ENCODE measurements at places on chromosomes 12 and 14.
A peak's percentile ranks its signal among the peaks of the same experiment; 100 is the strongest.

DNA sequence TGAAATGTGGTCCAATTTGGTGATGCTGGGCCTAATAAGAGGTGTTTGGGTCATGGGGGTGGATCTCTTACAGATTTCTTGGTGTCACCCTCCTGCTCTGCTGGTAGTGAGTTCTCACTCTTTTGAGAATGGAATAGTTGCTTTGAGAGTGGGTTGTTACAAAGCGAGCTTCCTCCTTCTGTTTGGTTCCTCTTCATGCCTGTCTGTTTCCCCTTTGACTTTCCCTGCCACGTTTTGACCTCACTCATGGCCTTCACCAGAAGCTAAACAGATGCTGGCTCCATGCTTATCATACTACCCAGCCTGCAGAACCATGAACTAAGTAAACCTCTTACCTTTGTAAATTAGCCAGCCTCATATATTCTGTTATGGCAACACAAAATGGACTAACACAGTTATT lies 57.7 kb upstream of the LDHB start:
- DNase-seq = no peak

GRCh38 chr14:102292441-102292840 lies 12.5 kb downstream of the MOK start:
- no peak for DNase-seq

DNA sequence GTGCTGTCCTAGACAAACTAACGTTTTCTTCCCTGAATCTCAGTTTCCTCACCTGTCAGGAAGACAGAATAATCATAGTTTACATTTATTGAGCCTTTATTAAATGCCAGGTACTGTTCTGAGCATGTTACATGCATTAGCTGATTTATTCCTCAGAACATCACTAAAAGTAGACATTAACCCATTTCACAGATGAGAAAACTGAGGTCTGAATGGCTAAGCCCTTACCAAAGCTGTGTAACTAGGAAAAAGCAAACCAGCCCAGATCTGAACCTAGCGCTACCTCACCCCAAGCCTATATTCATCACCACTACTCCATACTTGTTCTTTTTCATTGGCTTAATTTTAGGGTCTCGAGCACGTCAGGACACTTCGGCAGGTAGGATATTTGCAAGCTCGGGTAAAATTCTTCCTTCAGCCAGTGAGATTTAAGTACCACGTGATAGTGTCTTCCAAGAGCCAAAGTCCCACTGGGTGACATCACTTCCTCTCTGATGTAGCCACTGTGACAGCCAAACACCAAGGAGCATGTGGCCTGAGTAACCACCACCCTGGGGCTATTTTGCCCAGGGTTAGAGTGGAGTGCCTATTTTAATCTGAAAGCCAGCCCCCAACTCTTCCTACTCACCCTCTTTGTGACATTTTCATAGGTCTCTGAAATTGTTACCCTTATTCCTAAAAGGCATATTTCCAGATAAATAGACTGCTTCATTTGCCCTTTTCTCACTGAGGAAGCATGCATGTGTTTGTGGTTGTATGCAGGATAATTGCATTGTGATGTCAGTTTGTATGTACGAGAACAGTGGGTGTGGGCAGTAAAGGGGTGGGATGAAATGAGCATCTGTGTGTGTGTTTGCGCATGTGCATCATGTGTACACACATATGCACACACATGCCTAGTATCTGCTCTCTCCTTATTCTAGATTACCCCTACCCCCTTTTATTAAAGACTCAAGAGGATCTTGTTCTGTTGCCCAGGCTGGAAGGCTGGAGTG lies 62.2 kb upstream of the WSCD2 start:
- no peak for DNase-seq

DNA sequence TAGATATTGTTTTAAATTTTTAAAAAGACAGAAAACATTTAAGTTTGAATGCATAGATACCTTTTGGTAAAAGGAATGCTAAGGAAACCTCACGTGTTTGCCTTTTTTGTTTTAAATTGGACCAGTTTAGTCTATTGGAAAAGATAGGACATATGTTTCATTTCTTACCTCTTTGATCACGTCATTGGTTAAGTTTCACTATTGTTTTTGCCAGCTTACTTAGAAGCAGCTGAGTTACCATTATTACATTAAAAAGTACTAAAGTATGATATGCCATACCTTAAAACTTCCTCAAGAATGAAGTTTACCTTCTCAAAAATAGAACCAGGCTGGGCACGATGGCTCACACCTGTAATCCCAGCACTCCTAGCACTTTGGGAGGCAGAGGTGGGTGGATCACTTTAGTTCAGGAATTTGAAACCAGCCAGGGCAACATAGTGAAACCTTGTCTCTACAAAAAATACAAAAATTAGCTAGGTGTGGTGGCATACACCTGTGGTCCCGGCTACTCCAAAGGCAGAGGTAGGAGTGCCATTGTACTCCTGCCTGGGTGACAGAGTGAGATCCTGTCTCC lies 54.4 kb downstream of the SRGAP1 start:
- DNase-seq = no peak

DNA sequence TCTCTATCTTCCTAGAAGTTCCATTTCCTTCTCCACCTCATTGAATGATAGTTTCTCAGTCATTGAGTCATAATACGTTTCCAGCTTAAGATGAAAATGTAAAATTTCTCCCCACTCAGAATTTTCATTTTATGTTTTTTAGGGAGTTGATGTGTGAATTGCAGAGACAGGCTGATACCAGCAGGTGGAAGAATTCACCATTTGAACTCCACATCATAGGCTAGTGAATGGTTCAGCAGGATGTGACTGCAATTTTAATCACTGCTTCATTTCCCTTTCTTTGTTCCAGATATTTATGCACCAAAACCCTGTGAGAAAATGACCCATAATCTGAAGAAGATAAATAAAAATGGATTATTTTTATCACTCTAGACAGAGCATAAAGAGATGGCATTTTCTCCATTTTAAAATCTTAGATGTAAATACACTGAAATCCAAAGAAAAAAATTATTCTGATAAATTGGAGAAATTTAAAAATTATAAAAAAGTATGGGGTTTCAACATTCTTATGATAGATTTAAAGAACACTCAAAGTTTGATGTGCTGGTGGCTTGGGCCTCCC lies 10.6 kb upstream of the PYGL start:
- peak; percentile 16 for DNase-seq

GRCh38 chr14:69650948-69651369 lies 39.6 kb downstream of the SUSD6 start:
- DNase-seq = no peak

GRCh38 chr12:1643905-1644533 lies 15.0 kb downstream of the WNT5B start:
- no peak for DNase-seq

GRCh38 chr12:46478123-46478522 lies 105.5 kb upstream of the SLC38A2 start:
- no peak for DNase-seq

DNA sequence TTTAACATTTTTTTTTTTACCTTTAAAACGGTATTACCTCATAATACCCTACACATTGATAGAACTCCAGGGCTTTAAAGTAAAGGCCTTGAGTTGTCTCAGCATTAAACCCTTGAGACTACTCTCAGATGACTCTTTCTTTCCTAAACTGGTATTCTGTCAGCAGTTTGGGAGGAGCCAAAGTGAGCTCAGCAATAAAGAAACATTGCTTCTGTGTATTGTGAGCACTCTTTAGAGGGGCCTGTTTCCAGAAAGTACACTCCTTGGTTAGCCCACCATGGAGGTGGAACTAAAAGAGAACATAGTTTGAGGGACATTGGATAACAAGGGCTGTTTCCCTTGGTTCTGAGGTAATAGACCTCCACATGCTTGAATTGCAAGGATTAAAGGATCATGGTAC lies 20.4 kb downstream of the MAP3K12 start:
- DNase-seq = no peak

DNA sequence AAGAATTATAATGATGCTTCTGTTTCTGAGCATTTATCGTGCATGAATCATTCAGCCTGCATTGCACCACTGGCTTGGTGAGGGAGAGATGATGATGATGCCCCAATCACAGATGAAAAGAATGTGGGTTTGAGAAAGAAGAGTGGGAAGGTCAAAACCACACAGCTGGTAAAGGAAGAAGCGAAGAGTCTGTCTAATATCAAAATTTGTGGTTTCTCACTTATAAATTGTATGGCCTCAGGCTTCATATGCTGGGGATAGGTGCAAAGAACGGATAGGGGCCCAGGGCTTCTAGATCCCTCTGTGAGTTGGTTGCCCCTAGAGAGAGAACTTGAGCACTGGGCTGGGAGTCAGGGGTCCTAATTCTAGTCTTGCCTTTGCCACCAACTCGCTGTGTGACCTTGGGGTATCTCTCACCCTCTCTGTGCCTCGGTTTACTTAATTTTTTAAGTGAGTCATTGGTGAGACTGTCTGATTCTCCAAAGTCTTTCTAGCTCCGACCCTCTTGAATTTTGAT lies 2.2 kb downstream of the OASL start:
- peak; percentile 12 for DNase-seq

DNA sequence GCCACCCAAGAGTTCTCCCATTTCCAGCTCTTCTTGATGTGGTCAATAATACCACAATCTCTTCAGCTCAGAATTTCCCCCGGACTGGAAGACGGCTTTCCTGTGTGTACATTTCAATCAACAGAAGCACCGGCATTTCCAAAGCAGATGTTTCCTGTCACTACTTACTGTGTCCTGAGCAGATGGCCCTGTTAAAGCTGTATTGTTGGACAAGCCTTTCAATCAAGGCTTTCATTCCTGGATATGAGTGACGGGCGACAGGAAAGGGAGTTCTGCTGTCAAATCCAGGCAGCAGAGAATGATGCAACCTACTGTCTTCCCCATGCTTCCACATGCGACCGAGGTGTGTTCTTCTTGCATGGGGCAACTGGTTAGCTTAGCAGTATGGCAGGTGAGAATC lies 76.4 kb upstream of the CCDC60 start:
- no peak for DNase-seq

- no peak for DNase-seq
Measured at GRCh38 chr14:87285506-87285905, 707.5 kb downstream of the GALC start.

DNA sequence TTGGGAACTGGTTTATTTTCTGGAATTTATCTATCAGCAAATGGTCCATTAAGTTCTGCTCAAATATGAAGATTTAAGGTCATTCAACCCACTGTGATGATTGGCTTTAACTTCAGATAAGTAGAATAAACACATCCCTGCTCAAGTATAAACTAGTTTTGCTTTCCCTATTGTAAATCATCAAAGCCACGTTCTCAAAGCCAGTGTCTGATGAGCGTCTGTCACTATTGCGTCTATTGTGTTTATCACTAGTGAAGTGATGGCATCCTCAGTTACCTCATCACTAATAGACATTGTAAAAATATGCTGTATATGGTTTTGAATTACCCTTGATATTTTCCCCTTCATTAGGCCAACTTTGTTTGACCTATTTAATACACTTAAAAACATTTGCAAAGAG lies 351.3 kb downstream of the BCAT1 start:
- DNase-seq = no peak

DNA sequence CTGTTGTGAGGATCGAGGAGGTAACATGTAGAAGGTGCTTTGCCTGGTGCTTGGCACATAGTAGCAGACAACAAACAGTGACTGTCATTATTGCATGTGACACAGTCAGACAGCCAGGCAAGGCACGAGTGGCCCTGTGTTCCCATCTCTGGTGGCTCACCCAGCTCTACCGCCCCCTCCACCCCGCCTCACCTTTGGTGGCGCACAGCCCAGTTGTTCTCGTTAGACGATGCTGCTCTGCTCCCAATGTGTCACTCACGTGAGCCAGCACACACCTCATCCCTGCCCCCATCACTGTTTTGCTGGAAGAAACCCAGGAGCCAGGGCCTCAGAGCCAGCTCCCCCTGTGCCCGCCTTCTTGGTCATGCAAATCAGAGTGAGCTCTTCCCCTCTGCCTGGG lies 113.3 kb downstream of the CALM1 start:
- no peak for DNase-seq

- no peak for DNase-seq
Measured at GRCh38 chr14:87745507-87746118, 247.4 kb downstream of the GALC start.

- DNase-seq = no peak
Measured at GRCh38 chr12:6235906-6236640, 35.9 kb downstream of the CD9 start.

DNA sequence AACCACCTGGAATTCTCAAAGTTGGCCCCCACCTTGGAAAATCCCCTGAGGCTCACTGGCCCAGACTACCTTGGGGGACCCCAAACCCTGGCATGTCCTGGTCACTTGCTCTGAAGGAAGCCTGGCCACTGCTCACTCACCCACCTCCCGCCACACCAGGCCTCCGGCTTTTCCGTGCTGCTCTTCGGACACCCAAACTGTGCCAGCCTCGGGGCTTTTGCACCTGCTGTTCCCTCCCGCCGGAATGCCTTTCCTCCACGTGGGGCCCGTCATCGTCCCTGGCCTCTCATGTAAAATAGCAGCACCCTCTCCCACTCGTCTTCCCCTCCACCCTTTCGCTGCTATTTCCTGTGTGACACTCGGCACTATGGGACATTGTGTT lies 87.2 kb upstream of the NCOR2 start:
- DNase-seq = no peak

DNA sequence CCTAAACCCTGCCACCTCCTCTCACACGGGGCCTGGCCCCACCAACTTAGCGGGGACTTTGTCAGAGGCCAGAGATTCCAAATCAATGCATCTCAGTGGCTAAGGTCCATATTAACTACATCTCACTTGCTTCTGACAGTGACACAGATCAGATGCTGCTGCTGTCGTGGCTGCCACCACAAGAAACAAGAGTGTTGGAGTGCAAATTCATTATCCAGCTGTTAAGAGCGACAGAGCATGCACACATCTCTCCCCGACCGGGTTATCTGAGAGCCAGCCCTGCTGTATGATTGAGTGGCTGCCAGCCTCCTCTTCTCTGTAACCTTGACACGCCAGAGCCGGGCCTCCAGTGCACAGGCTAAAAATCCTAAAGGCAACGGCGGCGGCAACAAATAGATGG lies 40.2 kb downstream of the SPRING1 start:
- DNase-seq = no peak

- no peak for DNase-seq
Measured at GRCh38 chr12:52506858-52507715, 13.1 kb downstream of the KRT5 start.
